Small intestine (tissue), 16 donors: ENCODE measurements at places on chromosomes 7 and 10. TPM values are rescaled to one million over a fixed set of nuclear protein-coding genes. Genes with fewer than 3 reads are reported as not detected.

CALHM3 gene
- polyA plus RNA-seq: 0.13 TPM

SORCS3 gene
- not detected for polyA plus RNA-seq

BTRC gene
- polyA plus RNA-seq: 5.6 TPM

RET gene
- 11.0 TPM for polyA plus RNA-seq

SPDYE6 gene
- 0.09 TPM for polyA plus RNA-seq

POLR2J gene
- 169 TPM for polyA plus RNA-seq

OR2AE1 gene
- 0.09 TPM for polyA plus RNA-seq

TAS2R41 gene
- polyA plus RNA-seq: not detected

TUBGCP2 gene
- polyA plus RNA-seq: 51.0 TPM
